Hematopoietic multipotent progenitor cell treated with erythropoietin and hydrocortisone succinate and interleukin-3 and kit ligand, for 15 days (in vitro differentiated cells): ENCODE measurements at places on chromosomes 2 and 18.

DNA sequence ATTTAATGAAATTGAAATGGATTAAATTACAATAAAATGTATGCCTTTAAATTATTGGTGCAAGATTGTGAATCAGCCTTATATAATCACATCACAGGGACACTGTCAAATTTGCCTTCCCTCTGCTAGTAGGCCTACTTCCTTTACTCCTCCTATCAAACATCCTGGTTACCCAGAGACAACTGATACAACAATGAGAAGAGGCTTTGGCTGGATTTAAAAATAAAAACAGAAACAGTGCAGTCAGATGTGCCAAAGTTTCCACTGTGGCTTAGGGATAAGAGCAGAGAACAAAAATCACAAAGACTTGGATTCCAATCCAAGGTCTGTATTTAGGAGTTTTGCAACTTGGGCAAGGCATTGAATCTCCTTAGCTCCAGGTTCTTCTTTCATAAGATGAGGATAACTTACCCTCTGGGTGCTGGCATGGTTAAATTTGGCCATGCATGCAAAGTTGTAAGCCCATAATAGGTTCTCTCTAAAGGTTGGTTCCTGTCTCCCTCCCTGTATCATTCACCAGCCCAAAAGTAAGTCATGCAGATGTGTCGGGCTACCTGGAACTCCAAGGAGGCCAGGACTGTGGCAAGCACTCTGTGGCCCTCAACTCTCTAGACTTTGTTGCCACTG is 99.3 kb upstream of the LRATD1 start:
- no peak for DNase-seq

- DNase-seq = no peak
Observed at GRCh38 chr2:197028633-197029032, 102.1 kb upstream of the PGAP1 start.

DNA sequence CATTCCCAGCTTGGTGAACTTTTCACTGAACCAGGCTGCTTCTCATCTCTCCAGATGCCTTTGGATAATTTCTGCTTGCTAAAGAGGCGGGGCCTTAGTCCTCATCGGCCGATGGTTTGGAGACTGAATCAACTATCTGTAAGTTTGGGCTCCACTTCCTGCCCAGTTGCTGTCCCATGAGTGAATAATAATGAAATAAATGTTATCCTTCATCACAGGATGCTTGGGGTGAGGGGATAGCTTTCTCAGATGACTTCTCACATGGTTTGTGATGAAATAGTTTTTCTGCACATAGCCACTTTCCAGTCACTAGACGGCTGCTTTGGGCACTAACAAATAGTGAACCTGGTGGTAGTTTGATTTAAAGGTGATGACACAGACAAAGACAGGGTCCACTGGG is 376.6 kb upstream of the TRIB2 start:
- DNase-seq = no peak

GRCh38 chr2:196059491-196059960 is 9.1 kb downstream of the DNAH7 start:
- no peak for DNase-seq

DNA sequence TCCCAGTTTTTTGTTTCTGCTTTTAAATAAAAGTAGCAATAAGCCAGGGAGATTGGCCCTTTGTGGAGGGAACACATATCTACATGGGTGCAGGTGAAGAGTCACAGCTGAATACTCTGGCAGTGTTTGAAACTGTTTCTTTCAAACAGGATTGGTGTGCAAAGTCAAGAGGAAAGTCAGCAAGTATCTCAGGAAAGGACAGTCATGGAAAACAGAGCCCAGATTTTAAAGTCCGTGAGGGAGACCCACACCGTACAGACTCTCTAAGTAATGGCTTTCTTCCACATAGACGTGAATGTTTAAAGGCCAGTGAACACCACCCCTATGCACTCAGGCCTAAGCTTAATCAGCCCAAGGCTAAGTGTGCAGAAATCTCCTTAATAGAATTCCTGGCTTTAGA is 95.3 kb downstream of the GFPT1 start:
- no peak for DNase-seq

DNA sequence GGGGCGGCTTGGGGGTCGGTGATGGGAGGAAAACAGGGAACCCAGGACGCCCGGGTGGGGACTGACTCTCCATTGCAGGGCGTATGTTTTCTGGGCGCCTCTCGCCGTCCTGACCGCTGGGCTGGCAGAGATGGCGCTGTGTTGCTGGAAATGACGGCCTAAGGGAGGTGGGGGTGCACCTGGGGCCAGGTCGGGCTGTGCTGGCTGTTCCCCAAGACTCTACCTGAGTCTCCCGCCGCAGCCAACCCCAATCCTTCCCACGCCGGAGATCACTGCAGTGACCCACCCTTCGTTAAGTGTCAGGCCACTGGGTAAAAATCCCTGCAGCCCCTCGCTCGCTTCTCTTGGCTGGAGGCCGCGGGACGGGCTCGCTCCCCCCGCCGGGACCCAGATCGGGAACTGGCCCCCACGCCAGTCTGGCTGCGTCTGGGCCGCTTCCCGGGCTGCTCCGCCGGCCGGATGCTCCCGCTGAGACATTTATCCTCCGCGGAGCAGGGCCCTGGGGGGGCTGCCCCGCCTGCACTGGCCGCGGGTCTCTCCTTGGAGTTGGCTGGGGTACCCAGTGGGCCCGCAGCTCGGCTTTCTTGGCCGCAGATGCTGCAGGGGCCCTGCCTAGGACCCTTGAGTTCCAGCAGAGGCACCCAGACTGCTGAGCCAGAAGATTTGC is 7.8 kb upstream of the ARMC9 start:
- DNase-seq = no peak

- no peak for DNase-seq
Observed at GRCh38 chr18:48519431-48520100, 19.3 kb upstream of the CTIF start.

DNA sequence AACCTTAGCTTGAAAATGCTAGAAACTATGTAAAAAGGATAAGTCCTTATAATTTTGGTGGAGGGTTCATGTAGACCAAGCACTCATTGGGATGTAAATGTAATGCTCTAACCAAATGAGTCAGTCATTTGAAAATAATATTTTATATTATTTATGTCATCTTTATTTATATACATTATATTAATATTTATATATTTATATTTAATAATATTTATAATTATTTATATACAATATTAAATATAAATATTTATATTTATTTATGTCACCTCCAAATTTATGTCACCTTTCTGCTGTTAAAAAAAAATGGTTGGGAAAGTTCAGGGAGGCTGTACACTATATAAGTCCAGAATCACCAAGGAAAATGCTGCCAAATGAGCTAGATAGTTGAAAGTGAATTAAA is 254.3 kb downstream of the FIGN start:
- no peak for DNase-seq

DNA sequence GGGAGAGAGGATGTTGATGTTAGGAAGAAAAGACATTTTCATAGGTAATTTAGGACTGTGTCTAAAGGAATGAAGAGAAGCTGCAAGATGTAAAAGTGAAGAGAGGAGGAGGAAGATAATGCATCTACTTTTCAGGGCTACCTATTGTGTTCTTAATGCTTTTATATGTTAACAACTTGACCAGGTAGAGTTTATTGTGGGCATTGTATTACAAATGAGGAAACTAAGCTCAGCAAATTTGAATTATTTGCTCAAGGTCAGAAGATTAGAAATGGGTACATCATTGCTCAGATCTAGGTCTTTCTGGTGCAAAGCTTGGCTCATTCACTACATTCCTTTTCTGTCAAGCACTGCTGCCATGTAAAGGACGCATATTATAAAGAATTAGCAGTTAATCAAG is 441.7 kb downstream of the THSD7B start:
- no peak for DNase-seq

DNA sequence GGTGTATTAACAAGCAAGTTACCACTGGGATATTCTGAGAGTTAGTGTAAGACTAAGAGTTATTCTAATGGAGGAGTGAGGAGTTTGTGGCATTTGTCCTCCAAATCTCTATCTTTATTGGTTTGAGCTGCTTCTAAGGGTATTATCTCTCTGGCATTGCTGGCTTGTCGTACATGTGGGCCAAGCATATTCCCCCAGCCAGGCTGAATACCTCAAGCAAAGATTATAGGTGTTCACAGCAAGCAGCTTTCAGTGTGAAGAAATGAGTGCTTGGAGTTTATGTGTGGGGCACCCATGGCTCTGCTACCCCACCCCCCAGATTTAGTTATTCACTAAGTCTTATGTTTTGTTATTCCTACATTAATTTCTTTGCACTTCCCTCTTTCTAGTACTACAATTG is 193.6 kb upstream of the FANCL start:
- no peak for DNase-seq

DNA sequence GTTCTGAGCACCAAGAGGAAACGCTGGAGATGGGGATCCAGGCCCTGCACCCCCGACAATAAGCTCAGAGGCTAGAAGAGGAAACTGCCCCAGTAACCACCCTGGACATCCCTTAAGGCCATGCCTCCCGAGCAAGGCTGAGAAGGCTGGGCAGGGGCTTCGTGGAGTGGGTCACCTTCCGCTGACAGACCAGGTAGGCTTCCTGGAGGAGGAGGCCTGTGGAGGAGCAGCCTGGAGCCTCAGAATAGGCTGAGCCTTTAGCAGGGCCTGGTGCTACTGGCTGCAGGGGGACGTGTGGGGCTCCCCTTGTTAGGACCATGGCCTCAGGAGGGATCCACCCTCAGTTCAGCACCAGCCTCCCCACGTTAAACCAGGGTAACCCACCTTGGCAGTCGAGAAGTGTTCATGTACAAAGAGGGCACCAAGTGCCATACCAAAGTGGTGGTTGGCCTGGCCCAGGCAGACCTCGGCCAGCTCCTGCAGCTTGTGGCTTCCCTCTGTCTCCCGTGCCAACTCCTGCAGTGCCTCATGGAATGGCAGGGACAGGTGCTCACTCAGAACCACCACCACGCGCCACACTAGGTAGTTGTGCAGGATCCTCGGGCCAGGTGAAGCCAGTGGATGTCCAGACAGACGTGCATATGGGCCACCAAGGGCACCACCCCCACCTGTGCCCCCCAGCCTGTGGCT is 28.5 kb upstream of the ALPP start:
- no peak for DNase-seq

GRCh38 chr18:9960258-9960904 is 46.6 kb downstream of the VAPA start:
- DNase-seq = no peak

GRCh38 chr2:7510353-7510752 is 593.1 kb downstream of the RNF144A start:
- DNase-seq = no peak

GRCh38 chr2:9144617-9145016 is 62.0 kb upstream of the ASAP2 start:
- DNase-seq = no peak

DNA sequence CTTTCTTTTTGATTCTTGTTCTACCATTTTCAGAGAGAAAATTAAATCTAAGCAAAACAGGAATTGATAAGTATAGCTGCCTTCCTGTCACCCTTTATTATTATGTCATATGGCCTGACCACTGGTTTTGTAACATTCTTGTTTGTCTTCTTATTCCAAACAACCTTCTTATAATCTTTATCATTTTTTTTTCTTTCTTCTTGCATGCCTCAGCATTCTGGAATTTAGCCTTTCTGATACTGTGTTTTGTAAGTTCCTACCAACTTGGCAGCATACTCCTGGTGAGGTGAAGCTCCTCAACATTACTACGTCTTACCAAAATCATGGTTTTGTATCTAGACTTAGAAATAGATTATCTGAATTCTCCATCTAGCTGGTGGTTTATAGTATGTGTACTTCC is 199.2 kb downstream of the CAMKMT start:
- no peak for DNase-seq

DNA sequence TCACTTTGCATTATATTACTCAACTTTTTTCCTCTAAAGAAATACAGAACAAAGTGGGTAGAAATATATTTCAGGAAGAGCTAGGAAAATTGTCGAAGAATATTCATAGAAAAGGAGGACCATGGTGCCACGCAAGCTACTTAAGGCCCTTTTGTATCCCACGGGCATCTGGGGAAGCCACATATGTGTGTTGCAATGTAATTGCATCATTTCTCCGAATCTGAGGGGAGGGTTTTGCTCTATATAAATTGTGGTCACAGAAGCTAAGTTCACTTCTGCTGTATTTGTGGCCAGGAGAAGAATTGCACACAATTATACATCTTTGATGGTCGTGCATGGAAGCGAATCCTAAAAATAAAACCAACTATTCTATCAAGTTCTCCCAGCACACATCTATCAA is 360.3 kb downstream of the IRS1 start:
- no peak for DNase-seq

- DNase-seq = no peak
Observed at GRCh38 chr18:2850816-2851215, 4.0 kb downstream of the EMILIN2 start.

GRCh38 chr2:216674376-216674775 is 21.0 kb downstream of the IGFBP5 start:
- DNase-seq = no peak

GRCh38 chr2:234998404-234999211 is 46.8 kb downstream of the SH3BP4 start:
- DNase-seq = no peak

- no peak for DNase-seq
Observed at GRCh38 chr2:239939736-239940483, 85.2 kb downstream of the NDUFA10 start.

- no peak for DNase-seq
Observed at GRCh38 chr18:54148151-54148550, 76.3 kb downstream of the MBD2 start.
